ENCODE measurements at places on chromosomes 6 and 20. TPM values are rescaled to one million over a fixed set of nuclear protein-coding genes. Genes with fewer than 3 reads are reported as not detected.

The VGLL2 gene
- polyA plus RNA-seq, result not detected

The FAM217A gene
- polyA plus RNA-seq, result not detected

DNA sequence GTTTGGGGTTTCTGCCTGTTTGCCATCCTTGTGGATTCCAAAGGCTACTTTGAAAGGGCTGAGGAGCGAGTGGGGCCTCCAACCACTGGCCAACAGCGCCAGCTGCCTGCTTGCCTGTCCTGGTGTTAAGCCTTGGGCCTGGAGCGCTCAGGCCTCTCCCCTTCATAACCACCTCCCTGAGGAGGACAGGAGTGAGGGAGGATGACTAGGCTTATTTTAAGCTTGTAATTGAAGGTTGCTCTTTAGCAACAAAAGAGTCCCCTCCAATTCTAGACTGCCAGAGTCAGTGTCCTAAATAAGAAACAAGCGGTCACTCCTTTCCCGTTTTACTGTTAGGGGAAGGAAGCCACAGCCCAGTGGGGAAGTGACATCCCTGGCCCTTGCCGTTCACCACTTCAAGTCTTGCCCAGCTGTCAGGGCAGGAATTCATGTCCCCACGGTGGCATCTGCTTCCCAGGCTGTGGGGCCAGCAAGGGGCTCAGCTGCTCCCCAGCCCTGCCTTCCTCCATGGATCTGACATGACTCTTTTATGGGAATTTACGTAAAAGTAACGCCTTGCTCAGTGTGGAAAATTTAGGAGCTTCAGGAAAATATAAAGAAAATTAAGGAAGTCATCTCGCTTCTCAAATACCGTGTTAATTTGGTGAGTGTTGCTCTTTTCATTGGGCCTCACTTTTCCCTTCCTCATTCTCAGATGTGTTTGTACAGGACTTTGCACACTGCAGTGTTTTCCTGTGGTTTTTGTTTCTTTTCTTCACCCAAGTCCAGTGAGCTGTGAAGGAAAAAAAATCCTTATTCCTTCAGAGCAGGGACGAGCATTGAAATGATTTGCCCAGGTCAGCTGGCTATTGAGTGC is 57.8 kb downstream of the SSR1 start:
- DNase-seq, result no peak
- no peaks in the 10 kb centered on the region for H3K4me1 ChIP-seq
- no peaks in the 10 kb centered on the region for H3K27me3 ChIP-seq
- H3K27ac ChIP-seq, result no peak overlapping the region
- H3K36me3 ChIP-seq, result peaks cover 4% of the 10 kb centered on the region

DNA sequence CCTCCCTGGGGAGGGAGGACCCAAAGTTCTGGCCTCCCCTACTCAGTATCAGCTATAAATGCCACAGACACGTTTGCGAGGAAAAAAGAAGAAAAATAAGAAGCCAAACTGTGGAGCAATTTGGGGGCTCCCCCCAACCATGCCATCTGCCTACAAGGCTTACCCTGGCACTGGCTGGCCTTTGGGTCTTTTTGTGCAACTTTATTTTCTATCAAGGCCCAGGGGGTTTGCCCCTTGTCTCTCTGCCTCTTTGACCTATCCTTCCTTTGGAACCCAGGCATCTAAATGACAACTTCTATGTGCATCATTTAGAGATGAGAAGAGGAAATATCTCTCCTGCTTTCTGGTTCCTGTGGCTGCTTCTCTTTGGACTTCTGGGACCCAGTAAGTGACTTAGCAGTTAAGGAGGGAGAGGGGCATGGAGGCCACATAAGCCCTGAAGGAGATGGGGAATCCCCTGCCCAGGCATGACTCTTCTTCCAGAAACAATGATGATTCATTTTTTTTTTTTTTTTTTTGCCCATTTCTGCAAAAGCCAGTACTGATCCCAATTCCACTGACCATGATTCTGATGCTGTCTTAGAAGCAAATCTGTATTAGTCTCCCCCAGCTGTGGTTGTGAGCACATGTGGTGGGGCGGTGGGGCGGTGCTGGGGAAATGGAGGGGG is at the start of gene MUC22:
Gene MUC22 (plus strand): TSS at position 82 of the 668 bp plus-strand sequence. CDS start 233 bp downstream, at position 315.
- no peak within 1 kb of the TSS for H3K27ac ChIP-seq
- no peaks in the 10 kb centered on the region for H3K4me1 ChIP-seq
- no peaks in the 10 kb centered on the region for H3K27me3 ChIP-seq
- DNase-seq, result no peak
- H3K36me3 ChIP-seq, result no peaks in the 10 kb centered on the region

DNA sequence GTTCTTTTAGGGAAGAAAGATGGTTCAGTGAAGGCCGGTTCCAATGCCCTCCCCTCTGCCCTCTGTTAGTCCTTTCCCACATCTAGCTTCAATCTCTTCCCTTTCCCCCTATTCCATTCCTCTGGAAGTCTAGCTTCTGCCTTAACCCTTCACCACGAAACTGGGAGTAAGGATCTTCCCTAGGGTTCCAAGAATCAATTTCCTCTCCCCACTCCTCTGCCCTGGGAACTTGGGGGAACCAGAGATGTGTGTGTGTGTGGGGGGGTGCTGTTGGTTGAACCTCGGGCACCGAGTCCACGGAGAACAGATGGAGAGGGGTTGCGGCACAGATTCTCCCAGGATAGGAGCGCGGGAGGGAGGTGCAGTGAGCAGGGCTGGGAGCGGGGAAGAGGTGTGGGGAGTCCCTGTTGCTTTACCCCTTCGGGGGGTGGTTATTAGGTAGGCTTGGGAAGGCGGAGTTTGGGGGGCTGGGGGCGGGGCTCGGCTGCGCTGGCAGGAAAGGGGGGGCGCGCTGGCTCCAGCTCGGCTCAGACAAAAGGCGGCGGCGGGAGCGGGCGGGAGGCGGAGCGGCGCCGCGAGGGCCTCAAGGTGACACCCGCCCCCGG is at the start of gene TMEM151B:
Gene TMEM151B (plus strand): TSS at position 530 of the 605 bp plus-strand sequence. CDS start 293 bp downstream, outside the sequence.
- H3K4me1 ChIP-seq, result no peaks in the 10 kb centered on the region
- DNase-seq, result no peak
- no peaks in the 10 kb centered on the region for H3K36me3 ChIP-seq
- no peak within 1 kb of the TSS for H3K27ac ChIP-seq
- H3K4me3 ChIP-seq, result peak within 1 kb of the TSS; percentile 53

GRCh38 chr20:45312241-45312640 is 4.1 kb upstream of the MATN4 start:
- DNase-seq, result no peak
- H3K27ac ChIP-seq, result no peak overlapping the region
- H3K36me3 ChIP-seq, result no peaks in the 10 kb centered on the region
- H3K4me3 ChIP-seq, result no peak overlapping the region

The NRN1 gene
- 1.5 TPM for polyA plus RNA-seq

The LPA gene
- 13.1 TPM for polyA plus RNA-seq

GRCh38 chr20:3208786-3209256 is 477 bp upstream of the ITPA start:
- H3K4me3 ChIP-seq, result peak overlapping the region; percentile 93
- H3K27me3 ChIP-seq, result no peaks in the 10 kb centered on the region
- peaks cover 24% of the 10 kb centered on the region for H3K4me1 ChIP-seq
- peak overlapping the region; percentile 67 for H3K27ac ChIP-seq
- DNase-seq, result no peak
- H3K36me3 ChIP-seq, result no peaks in the 10 kb centered on the region

DNA sequence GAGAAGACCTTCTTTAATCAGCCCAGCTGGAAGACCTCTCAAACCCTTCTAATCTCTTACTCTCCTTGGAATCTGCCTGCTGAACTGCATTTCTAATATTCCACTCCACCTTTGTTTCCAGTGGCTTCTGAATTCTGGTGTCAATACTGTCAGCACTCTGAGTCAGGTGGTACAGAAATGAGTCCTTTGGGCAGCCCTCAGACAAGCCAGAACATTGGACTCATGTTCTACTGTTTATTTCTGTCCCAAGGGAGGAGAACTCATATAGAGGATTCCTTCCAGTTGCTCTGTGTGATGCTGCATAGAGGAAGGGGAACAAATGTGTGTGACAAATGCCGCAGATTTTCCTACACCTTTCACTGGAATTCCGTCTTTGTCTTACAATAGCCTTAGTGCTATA is 114.8 kb downstream of the PHF3 start:
- DNase-seq, result no peak
- no peak overlapping the region for H3K27ac ChIP-seq
- H3K36me3 ChIP-seq, result no peaks in the 10 kb centered on the region
- H3K4me3 ChIP-seq, result no peak overlapping the region
- H3K4me1 ChIP-seq, result peaks cover 1% of the 10 kb centered on the region

GRCh38 chr6:123742626-123743025 is 61.0 kb upstream of the NKAIN2 start:
- H3K4me1 ChIP-seq, result no peaks in the 10 kb centered on the region
- H3K36me3 ChIP-seq, result no peaks in the 10 kb centered on the region
- H3K4me3 ChIP-seq, result no peak overlapping the region
- no peak for DNase-seq
- H3K27me3 ChIP-seq, result no peaks in the 10 kb centered on the region

DNA sequence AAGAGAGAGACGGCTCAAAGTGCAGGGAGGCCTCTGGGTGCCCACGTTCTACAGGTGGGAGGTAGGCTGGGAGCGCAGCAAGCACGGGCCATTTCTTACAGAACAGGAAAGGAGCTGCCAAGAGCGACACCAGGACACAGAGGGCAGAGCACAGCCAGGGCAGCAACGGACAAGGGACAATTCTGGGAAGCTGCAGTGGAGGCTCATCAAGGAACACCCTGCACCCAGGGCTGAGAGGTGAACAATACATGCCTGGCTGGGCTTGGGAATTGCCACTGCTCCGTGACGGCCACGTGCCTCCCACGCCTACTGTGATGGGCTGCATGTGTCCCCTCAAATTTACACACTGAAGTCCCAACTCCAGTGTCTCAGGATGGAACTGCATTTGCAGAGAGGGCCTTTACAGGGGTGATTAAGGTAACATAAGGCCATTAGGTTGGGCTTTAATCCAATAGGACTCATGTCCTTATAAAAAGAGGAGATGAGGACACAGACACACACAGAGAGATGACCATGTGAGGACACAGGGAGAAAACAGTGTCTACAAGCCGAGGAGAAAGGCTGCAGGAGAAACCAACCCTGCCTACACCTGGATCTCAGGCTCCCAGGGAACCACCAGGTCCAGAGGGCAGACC is 13.6 kb downstream of the SERPINB6 start:
- H3K27me3 ChIP-seq, result no peaks in the 10 kb centered on the region
- H3K36me3 ChIP-seq, result peaks cover 3% of the 10 kb centered on the region
- peaks cover 14% of the 10 kb centered on the region for H3K4me1 ChIP-seq

DNA sequence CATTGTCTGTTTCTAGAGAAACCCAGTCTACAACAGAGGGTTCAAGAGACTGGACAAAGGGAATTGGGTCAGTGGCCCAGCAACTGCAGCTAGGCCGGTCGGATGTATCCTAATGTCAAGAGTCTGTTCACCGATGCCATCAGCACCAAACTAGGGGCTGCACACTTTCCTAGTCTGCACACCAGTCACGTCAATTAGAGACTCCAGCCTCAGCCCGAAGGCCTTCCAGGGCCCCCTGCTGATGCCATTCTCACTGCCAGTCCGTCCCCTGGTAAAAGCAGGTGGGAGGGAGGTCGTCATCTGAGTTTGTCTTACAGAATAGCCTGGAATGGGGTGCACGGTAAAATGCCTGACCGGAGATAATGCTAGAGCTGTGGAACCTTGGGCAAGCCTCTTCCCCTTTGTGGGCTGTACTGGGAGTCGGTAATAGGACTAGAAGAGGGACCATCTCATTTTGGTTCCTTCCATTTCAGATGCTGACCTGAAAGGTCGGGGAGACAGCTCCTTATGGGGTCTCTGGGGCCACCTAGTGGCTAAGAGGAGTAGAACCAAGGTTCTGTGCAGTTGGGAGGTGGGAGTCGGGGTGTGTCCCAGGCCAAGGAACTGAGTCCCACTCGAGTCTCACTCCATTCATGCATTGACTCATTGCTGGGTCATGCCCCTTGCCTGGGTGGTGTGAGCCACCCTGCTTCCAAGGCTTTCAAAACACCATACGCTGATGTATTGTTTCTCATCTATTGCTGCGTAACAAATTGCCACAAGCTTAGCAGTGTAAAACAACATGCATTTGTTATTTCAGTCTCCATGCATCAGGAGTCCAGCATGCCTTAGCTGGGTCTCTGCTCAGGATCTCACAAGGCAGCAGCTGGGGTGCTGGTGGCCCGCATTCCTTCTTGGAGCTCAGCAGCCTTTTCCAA is 5.1 kb downstream of the SOX12 start:
- H3K27me3 ChIP-seq, result no peaks in the 10 kb centered on the region

- H3K27ac ChIP-seq, result no peak overlapping the region
- no peaks in the 10 kb centered on the region for H3K27me3 ChIP-seq
- H3K36me3 ChIP-seq, result no peaks in the 10 kb centered on the region
- no peak overlapping the region for H3K4me3 ChIP-seq
- H3K4me1 ChIP-seq, result no peaks in the 10 kb centered on the region
Measured at GRCh38 chr20:56683077-56683865, 54.2 kb downstream of the TFAP2C start.

The ARFGEF3 gene
- polyA plus RNA-seq, result 0.13 TPM

The PDSS2 gene
- polyA plus RNA-seq, result 17.5 TPM

DNA sequence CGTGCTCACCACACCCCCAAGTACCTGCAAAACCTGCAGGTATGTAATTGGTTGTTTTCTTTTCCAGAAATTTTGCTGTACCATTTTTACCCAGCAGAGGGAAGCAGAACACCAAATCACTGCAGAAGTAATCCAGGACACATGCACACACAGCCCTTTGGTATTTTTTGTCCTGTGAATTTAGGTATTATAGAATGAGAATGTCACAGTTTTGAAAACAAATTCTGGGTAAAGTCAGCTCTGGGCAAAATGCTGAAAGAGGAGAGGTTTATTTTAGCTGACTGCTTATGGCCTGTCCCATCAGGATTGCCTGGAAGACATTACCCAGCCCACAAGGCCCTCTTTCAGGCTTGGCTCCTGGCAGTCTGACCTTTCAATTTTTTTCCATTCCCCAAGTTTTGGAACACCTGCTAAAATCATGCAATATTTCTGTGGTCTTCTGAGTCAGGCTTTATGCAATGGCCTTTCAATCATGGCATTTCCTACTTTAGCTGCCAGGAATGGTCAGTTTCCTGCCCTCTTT is 3.5 kb upstream of the EFHC1 start:
- no peak overlapping the region for H3K4me3 ChIP-seq
- no peaks in the 10 kb centered on the region for H3K36me3 ChIP-seq
- no peak overlapping the region for H3K27ac ChIP-seq
- H3K4me1 ChIP-seq, result peaks cover 8% of the 10 kb centered on the region
- no peak for DNase-seq
- H3K27me3 ChIP-seq, result no peaks in the 10 kb centered on the region

DNA sequence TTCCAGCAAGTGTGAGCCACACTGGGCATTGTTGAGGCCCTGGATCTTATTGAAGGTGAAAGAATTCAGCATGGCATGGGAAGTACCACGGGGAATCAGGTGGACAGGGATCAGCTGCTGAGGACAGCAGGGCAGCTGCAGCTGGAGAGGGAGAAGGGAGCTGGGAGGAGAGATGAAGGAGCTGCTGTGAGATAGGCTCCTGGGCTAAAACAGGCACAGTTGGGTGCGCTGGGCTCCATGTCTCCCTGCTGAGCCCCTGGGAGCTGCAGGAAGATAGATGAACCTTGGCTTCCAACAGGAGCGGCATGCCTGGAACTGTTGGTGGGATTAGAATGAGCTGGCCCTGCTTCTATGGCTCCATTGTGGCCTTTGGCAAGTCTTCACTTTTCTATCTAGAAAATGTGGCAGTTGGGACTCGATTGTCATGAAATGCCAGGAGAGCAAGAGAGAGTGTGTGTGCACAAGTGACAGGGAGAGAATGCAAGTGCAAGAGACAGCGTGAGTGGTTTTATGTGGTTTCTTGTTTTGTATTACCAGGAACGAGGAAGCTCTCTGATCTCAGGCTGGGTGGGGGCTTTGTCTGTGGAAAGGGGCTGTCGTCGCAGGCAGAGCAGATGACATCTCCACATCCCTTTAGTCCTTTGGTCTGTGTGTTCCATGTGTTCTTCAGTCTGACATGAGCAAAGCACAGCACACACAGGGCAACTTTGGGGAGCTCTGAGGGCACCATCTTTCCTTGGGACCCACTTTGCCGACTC is 20.4 kb downstream of the SNPH start:
- no peaks in the 10 kb centered on the region for H3K27me3 ChIP-seq
- DNase-seq, result no peak
- no peaks in the 10 kb centered on the region for H3K4me1 ChIP-seq
- no peaks in the 10 kb centered on the region for H3K36me3 ChIP-seq
- no peak overlapping the region for H3K27ac ChIP-seq

Measured in liver (tissue), 10 donors.